ENCODE measurements at places on chromosomes 7 and 10. TPM values are rescaled to one million over a fixed set of nuclear protein-coding genes. Genes with fewer than 3 reads are reported as not detected.

Gene OR2A12
- not detected for total RNA-seq

Gene VWDE
- 9.8 TPM for total RNA-seq

Gene NXPH1
- not detected for total RNA-seq

Gene SFTPD
- not detected for total RNA-seq

Gene ARF5
- 266 TPM for total RNA-seq

Gene CDHR3
- total RNA-seq: 1.4 TPM

Gene DOCK4
- total RNA-seq: 9.6 TPM

Gene FGFBP3
- 27.6 TPM for total RNA-seq

Gene MINDY4
- total RNA-seq: 5.2 TPM

Gene SH2D4B
- total RNA-seq: 0.11 TPM

Gene RASA4B
- 0.99 TPM for total RNA-seq

Gene GIMAP8
- not detected for total RNA-seq

Gene C10orf67
- total RNA-seq: not detected

Gene GHRHR
- total RNA-seq: not detected

Gene LLCFC1
- not detected for total RNA-seq

Gene GSTO2
- total RNA-seq: 7.6 TPM

Gene SLC26A4
- not detected for total RNA-seq

Gene TBC1D12
- 6.6 TPM for total RNA-seq

Gene HOXA5
- total RNA-seq: not detected

Gene C7orf57
- not detected for total RNA-seq

Gene GARIN1A
- total RNA-seq: not detected

Gene DDX56
- 67.5 TPM for total RNA-seq

Gene ATOH7
- 0.93 TPM for total RNA-seq

Gene UPP1
- total RNA-seq: 15.0 TPM

Gene SPDYE2B
- not detected for total RNA-seq

Gene NOS3
- 1.3 TPM for total RNA-seq

Gene ANLN
- total RNA-seq: 176 TPM

Gene KCP
- 0.06 TPM for total RNA-seq

Gene LRRC18
- not detected for total RNA-seq

Gene FXYD4
- not detected for total RNA-seq
